ENCODE measurements at places on chromosomes 3 and 15.
A peak's percentile ranks its signal among the peaks of the same experiment; 100 is the strongest.

- no peak overlapping the region for H3K4me3 ChIP-seq
- no peak for DNase-seq
- no peaks in the 10 kb centered on the region for H3K4me1 ChIP-seq
These were observed 84.3 kb downstream of the EEFSEC start for GRCh38 chr3:128237348-128238183.

- no peaks in the 10 kb centered on the region for H3K4me1 ChIP-seq
- H3K27me3 ChIP-seq = no peaks in the 10 kb centered on the region
- H3K27ac ChIP-seq = no peak overlapping the region
- DNase-seq = no peak
- no peak overlapping the region for H3K4me3 ChIP-seq
These were observed 20.7 kb downstream of the RAP2B start for GRCh38 chr3:153182501-153183293.

- no peaks in the 10 kb centered on the region for H3K27me3 ChIP-seq
- peaks cover 3% of the 10 kb centered on the region for H3K4me1 ChIP-seq
- H3K4me3 ChIP-seq = no peak overlapping the region
- no peak overlapping the region for H3K27ac ChIP-seq
These were observed 7.7 kb downstream of the SERP1 start for GRCh38 chr3:150538324-150539208.

DNA sequence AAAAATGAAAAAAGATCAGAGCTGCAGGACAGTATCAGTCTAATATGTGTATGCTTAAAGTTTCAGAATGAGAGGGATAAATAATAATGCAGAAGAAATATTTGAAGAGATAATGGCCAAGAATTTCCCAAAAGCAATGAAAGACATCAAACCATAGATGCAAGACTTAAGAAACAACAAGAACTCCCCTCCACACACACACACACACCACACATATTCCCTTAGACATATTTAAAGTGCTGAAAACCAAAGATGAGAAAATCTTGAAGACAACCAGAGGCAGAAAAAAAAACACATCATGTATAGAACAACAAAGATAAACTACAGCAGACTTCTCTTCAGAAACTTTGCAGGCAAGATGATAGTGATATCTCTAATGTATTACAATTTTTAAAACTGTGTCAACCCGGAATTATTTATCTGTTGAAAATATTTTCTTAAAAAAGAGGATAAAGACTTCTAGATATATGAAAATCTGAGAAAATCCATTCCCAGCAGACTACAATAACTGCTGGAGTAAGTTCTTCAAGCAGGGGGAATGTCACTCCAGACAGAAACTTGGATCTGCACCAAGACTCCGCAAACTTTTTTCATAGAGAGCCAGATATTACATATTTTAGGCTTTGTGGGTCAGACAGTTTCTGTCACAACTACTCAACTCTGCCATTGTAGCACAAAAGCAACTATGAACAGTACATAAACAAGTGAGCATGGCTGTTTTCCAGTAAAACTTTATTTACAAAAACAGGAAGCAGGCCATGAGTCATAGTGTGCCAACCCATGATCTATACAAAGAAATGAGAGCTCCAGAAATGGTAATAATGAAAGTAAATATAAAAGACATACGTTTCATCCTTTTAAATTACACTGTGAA, 223.4 kb upstream of the CGNL1 start:
- peak overlapping the region; percentile 5 for H3K27ac ChIP-seq
- no peaks in the 10 kb centered on the region for H3K27me3 ChIP-seq
- H3K4me1 ChIP-seq = peaks cover 39% of the 10 kb centered on the region

- H3K4me3 ChIP-seq = no peak overlapping the region
- H3K36me3 ChIP-seq = no peaks in the 10 kb centered on the region
- H3K27me3 ChIP-seq = no peaks in the 10 kb centered on the region
- no peaks in the 10 kb centered on the region for H3K4me1 ChIP-seq
- DNase-seq = no peak
These were observed 107.4 kb downstream of the ADAMTS17 start for GRCh38 chr15:100234158-100235029.

- H3K36me3 ChIP-seq = peaks cover 5% of the 10 kb centered on the region
- no peak for DNase-seq
- H3K4me3 ChIP-seq = no peak overlapping the region
- no peaks in the 10 kb centered on the region for H3K27me3 ChIP-seq
- no peaks in the 10 kb centered on the region for H3K4me1 ChIP-seq
- no peak overlapping the region for H3K27ac ChIP-seq
These were observed 107.6 kb downstream of the PIK3CB start for GRCh38 chr3:138726946-138727730.

- no peaks in the 10 kb centered on the region for H3K36me3 ChIP-seq
- no peak overlapping the region for H3K4me3 ChIP-seq
- no peaks in the 10 kb centered on the region for H3K4me1 ChIP-seq
These were observed 222.0 kb downstream of the PYDC2 start for GRCh38 chr3:191682961-191683360.

GRCh38 chr15:29480278-29480677, 210.7 kb upstream of the NSMCE3 start:
- no peak overlapping the region for H3K4me3 ChIP-seq
- H3K4me1 ChIP-seq = no peaks in the 10 kb centered on the region
- DNase-seq = no peak
- H3K36me3 ChIP-seq = no peaks in the 10 kb centered on the region
- H3K27me3 ChIP-seq = no peaks in the 10 kb centered on the region
